Vein endothelial cell (primary cell): ENCODE measurements at places on chromosomes 6 and 20. TPM values are rescaled to one million over a fixed set of nuclear protein-coding genes. Genes with fewer than 3 reads are reported as not detected.

The PSORS1C2 gene
- not detected in 2 replicates for total RNA-seq

The TMEM200A gene
- total RNA-seq = 0.33 and 0.67 TPM in 2 replicates

The TRIM10 gene
- total RNA-seq = not detected in 2 replicates

The FAM83C gene
- total RNA-seq = not detected in 2 replicates

The AVP gene
- not detected in 2 replicates for total RNA-seq

The HLA-DOB gene
- total RNA-seq = under 0.01 and 0.19 TPM in 2 replicates

The PGC gene
- total RNA-seq = not detected in 2 replicates

The MYLK4 gene
- total RNA-seq = 0.65 and 1.1 TPM in 2 replicates

The TCF21 gene
- not detected in 2 replicates for total RNA-seq

The PDYN gene
- not detected in 2 replicates for total RNA-seq

The CTCFL gene
- under 0.01 TPM in 1 of 2 replicates, not detected in the other for total RNA-seq

The DPPA5 gene
- not detected in 2 replicates for total RNA-seq

The GJA10 gene
- total RNA-seq = not detected in 2 replicates

The EDN1 gene
- 379 and 612 TPM in 2 replicates for total RNA-seq

The TMC2 gene
- total RNA-seq = not detected in 2 replicates

The TNFRSF6B gene
- 22.1 and 41.5 TPM in 2 replicates for total RNA-seq

The BCAS1 gene
- not detected in 2 replicates for total RNA-seq

The LY6G5B gene
- total RNA-seq = 4.2 and 6.1 TPM in 2 replicates

The C20orf202 gene
- total RNA-seq = 0.33 TPM in 1 of 2 replicates, not detected in the other
